ENCODE measurements at places on chromosomes 2 and 18. TPM values are rescaled to one million over a fixed set of nuclear protein-coding genes. Genes with fewer than 3 reads are reported as not detected.

CTAGE1 gene
- total RNA-seq, result not detected

BMP10 gene
- total RNA-seq, result not detected

IL36G gene
- under 0.01 TPM for total RNA-seq

SLC38A11 gene
- total RNA-seq, result 2.4 TPM

LRRC30 gene
- not detected for total RNA-seq

SLC40A1 gene
- total RNA-seq, result 45.2 TPM

SOS1 gene
- 26.5 TPM for total RNA-seq

UGT1A10 gene
- not detected for total RNA-seq

CFAP65 gene
- total RNA-seq, result 0.82 TPM

IL1RL1 gene
- total RNA-seq, result not detected

PCARE gene
- total RNA-seq, result not detected
